Activated T-cell treated with anti-CD3 and anti-CD28 coated beads for 1 hour (primary cell): ENCODE measurements at places on chromosomes 3 and 15.

DNA sequence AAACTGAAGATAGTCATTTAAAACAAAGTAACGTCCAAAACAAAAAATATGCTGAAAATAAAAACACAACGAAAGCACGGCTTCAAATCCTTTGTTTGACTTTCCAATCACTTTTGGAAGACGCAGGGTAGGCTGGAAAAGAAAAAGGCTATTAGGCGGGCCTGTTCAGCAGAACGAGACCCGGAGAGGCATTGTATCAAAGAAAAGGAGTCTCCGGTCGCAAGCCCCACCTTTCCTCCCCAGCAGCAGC is 691 bp downstream of the SENP7 start:
- no peak for DNase-seq

GRCh38 chr3:100169201-100169920 is 55.1 kb upstream of the FILIP1L start:
- DNase-seq, result no peak

DNA sequence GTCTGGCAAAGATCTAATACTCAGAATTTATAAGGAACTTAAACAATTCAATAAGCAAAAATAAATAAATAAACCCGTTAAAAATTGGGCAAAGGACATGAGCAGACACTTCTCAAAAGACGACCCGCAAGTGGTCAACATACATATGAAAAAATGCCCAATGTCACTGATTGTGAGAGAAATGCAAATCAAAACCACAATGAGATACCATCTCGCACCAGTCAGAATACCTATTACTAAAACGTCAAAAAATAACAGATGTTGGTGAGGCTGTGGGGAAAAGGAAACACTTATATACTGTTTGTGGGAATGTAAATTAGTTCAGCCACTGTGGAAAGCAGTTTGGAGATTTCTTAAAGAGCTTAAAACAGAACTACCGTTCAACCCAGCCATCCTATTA is 188.0 kb upstream of the MRPL3 start:
- DNase-seq, result no peak

- DNase-seq, result no peak
Observed at GRCh38 chr15:85048430-85048829, 66.8 kb downstream of the PDE8A start.

- no peak for DNase-seq
Observed at GRCh38 chr15:51405693-51406523, 64.5 kb downstream of the GLDN start.

DNA sequence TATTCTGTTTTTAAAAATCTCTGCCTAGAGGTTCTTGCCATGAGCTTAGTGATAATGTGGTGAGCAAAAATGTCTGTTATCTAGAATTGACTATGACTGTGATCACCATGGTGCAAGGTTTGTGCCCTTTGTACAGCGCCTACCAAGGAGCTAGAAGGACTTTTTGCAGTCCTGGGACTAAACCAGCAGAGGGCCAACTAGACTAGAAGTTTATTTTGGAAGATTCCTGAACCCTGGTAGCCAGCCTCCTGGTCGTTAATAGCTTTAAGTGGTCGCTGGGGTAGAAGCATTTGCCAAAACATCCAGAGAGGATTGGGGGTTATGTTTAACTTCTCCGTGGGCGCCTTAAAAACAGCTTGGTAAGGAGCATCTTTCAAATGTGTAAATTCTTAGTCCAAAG is 7.8 kb downstream of the SCG5 start:
- no peak for DNase-seq

DNA sequence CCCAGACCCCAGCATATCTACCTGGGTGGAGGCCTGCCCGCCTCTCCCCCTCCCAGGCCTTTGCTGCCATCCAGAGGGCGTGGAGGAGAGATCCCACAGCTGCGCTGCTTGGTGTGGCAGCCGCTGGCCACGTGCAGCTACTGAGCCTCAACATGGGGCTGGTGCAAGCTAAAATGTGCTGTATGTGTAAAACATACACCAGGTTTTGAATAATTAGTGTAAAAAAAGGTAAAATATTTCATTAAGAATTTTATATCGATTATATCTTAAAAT is 95.8 kb downstream of the SEC22A start:
- no peak for DNase-seq

DNA sequence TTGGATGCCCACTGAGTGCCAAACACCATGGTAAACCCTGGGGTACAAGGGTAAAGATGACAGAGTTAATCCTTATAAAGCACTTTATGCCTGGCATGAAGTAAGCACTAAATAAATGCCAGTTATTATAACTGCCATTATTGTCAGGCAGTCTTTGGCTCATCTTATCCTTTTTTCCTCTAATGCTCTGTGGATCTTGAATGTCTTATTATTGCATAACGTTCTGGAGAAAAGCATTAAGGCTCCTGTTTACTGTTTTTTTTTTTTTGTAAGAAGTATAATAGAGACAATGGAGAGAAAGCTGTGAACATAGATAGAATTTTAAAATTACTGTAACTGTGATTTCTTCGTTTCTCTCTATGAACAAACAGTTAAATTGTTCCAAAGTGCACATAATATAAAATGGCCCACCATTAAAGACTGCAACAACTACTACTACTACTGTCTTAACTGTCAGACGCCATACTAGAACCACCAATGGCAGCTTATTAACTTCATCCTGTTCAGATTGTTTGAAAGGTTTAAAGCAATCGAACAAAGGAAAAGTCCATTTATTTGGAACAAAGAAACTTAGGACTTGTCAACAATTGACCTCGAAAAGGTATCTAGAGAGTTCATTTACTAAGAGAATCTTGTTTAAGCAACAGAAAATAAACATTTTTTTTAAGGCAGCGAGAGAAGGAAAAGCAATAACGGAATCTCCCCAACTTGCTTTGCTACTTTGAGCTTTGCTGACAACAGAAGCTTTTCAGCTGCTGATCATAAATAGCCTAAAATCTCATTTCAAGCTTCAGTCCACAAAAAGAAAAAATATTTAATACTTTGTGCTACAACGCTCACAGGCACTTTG is 520.7 kb downstream of the ROBO1 start:
- no peak for DNase-seq
